ENCODE measurements at places on chromosomes 5 and 9.
A peak's percentile ranks its signal among the peaks of the same experiment; 100 is the strongest.

- DNase-seq = no peak
Measured at GRCh38 chr9:86809759-86810367, 137.4 kb downstream of the GAS1 start.

DNA sequence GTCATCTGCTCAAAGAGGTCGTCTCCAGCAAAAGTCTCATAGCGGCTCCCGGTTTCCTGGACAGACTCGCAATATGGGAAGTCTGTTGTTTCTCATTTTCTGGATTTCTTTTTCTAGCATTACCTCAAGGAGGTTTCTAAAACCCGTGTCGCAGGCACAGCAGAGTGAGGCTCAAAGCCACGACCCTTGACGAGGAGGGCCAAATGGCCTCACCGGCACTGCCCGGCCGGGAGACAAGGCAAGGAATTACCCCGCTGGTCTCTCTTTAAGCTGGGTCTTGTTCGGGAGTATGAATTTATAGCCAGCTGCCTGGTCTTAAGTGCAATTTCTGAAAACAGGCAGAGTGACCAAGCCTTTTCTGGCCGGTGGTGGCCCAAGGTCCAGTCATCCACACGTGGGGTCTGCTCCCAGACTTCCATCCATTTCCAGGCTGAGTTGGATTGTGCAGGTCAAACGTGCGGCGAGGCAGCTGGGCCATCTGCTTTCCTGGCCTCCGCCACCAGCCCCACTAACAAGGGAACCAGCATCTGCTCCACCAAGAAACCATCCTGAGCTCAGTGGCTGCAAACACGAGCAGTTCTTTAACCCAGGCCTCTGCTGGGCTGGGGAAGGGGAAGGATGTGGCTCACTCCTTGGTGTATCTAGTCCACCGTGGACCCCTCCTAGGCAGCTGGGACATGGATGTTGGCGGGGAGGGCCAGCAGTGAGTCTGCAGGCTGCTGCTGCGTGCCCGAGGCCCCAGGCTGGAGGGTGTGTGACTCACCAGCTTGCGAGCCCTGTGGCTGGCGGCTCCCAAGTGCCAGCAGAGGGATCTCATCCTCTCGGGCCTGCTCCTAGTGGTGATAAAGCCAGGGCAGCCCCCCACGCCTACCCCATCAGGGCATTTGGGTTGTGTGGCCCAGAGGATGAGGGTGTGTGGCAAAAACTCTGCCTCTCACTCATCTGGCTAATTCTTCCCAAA, 55.6 kb upstream of the COL5A1 start:
- no peak for DNase-seq

DNA sequence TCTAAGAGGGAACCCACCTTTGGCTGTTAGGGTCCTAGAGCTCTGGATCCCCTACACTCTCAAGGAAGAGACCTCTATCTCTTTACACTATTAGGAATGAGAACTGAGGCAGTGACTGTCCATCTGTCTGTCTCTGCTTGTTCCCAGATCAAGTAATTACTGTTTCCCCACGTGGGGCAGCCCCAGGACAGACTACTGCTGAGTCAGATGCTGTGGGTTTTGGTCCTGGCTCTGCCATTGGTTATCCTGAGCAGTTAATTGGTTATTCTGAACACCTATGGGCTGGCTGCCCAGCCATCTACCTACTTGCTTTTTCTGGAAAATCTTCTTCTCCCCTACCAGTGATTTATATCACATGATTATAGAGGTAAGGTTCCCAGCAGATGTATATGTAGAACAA, 33.3 kb downstream of the FBXO10 start:
- no peak for DNase-seq

GRCh38 chr5:128197896-128198522, 114.4 kb downstream of the SLC12A2 start:
- no peak for DNase-seq

DNA sequence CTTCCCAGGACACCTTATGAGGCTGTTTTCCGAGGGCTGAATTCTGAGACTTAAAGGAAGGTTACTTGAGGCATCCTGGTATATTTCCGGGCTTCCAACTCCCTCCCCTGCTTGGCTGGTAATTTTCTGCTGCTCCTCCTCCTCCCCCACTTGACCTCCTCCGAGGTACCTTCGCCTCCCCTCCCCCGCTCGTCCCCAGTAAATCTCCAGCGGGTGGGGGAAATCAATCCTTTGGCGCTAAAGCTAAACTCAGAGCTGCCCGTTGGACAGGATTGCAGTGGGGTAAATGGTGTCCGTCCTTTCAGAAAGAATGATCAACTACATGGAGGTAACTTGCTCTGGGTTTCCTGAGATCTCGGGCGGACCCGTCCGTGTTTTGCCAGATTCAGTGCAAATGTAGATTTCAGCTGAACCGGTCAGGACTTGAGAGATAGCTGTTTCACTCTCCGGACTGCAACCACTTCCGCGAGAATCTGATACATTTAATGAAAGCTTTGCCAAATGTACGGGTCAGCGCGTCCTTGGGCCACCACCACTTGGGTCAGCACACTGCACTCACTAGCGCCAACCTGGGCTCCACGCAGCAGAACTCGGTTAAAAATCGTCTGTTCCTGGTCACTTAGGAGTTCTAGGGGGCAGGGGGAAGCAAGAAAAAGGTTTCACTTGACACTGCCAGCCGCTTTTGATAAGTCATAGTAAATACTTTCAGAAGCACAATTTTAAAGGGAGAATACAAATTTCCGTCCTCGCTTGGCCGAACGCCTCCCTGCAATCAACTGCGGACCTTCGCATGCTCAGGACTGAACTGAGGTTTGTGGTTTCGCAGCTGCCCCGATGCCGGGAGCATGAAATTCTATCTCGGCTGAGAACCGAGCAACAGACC, 4.6 kb upstream of the ISL1 start:
- DNase-seq = no peak

GRCh38 chr5:26625099-26625498, 413.3 kb downstream of the CDH9 start:
- no peak for DNase-seq

DNA sequence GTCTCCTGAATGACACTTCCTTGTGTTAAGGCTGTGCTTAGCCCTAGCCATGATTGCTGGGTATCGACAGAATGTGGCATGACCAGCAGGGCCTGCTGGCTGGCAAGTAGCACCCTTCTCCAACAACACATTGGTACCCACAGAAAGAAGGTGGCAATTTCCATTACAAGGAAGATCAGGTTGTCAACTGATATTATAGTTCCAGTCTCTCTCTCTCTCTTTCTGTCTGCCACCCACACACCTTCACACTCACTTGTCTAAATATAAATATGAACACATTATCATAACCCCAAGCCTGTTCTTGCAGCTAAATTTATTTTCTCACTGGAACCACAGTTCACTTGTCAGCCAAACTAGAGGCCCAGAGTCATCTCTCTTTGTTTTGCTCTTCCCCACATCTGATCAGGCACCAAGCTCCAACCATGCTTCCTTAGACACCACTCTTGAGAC, 408.1 kb upstream of the PIK3R1 start:
- no peak for DNase-seq

- DNase-seq = no peak
Measured at GRCh38 chr9:108727580-108728111, 128.1 kb downstream of the ACTL7B start.

DNA sequence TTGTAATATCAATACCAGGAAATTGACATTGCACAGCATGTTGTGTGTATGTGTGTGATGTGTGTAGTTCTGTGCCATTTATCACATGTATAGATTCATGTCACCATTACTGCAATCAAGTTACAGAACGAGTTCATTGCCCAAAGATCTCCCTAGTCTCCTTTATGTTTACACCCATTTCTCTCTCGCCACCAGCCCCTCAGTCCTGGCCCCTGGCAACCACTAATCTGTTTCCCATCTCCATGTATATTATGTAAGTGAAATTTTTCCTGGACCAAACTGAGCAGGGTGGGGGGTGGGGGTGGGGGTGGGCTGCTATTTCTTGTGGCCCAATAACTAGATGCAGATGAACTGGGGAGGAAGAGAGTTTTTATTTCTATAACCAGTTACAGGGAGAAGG, 11.5 kb upstream of the S1PR3 start:
- no peak for DNase-seq

- DNase-seq = no peak
Measured at GRCh38 chr5:36153726-36154125, 1.8 kb downstream of the SKP2 start.

DNA sequence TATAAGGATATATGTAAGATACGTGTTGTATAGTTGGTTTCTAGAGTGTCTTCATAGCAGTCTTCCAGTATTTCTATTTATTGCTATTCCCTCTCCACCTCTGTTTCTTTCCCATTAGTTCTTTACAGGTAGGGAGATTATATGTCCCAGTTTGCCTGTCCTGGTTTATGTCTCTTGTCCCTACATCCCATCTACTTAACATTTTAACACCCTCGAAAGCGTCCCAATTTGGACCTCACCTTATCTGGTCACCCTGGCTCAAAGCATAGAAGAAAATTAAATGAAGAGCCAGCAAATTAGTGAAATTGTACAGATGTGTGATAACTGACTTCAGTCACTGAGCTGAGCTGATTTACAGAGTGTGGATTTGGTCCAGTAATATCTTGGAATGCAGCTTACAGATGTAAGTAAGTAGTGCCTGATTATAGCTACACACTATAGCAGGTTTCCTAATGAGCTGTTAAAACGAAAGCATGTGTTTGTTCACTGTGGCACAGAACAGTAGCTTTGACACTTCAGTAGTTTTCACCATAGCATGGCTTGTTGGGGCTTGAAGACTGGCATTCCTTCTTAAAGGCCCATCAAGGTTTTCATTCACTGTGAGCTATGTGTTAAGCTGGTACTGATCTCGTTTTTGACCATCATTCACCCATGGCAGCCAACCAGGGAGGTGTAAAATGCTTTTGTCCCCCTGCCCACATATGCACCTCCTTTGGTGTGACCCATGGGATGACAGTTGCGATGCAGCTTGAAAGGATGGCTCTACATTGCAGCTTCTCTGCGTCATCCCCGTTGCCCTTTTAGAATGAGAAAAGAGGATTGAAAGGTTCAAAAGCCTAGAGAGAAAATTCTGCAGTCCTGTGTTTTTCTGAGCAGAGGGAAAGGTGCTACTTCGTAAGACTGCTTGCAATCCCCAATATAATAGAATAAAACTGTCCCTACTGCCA, 192.1 kb upstream of the DMRT1 start:
- DNase-seq = no peak

DNA sequence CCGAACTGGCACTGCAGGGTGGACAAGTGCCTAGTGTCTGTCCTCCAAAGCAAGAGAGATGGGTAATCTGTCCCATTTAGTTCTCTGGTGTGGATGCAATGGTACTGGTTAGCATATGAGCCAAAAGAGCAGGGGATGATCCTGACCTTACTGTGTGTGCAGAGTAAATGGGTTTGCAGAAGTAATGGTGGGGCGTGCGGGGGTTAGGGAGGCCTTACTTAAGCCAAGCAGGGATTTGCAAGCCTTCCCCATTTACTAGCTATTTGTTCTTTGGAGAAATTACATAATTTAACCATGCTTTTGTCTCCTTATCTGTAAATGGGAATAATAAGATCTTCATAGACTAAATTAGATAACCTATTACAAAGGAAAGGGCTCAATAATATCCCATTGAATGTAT, 19.9 kb upstream of the LCP2 start:
- no peak for DNase-seq

- no peak for DNase-seq
Measured at GRCh38 chr5:125700380-125700861, 722.8 kb upstream of the GRAMD2B start.

DNA sequence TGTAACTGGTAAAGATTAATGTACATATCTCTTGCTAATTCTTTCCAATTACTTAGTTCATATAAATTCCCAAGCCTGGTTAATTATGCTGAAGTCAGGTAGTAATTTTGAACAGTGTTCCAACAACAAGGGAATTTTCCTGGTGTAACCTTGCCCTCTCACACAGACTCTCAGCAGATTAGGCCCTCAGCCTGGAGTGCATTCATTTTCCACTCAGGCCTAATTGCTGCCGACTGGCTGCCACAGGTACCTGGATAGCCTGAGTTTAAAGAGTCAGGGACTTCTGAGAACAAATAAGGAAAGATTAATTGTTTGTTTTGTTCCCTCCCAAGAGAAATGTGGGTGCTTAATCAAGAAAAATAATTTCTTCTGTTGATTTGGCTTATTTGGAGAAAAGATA, 71.4 kb downstream of the PPIC start:
- DNase-seq = no peak

DNA sequence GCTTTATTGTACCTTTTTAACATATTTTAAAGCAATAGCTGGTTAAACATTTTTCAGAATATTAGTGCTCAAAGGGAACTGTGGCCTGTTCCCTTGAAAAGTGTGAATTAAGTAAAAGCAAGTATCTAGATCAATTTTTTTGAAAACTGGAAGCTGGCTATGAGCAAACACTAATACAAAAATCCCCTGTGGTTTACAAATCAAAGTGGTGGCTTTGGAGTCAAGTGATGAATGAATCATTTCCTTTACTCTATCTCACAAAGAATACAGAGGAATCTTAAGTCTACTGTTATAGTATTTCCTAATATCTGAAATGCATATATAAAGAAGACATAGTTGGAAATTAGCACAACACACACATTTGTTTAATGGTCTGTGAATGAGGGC, 212.4 kb upstream of the C9orf72 start:
- no peak for DNase-seq

GRCh38 chr9:92652461-92652860, 17.5 kb downstream of the IPPK start:
- no peak for DNase-seq

- DNase-seq = no peak
Measured at GRCh38 chr5:15203376-15203775, 296.6 kb upstream of the FBXL7 start.

GRCh38 chr5:107389130-107389774, 281.5 kb downstream of the EFNA5 start:
- DNase-seq = no peak

GRCh38 chr5:149217803-149218155, 53.9 kb upstream of the AFAP1L1 start:
- DNase-seq = no peak

DNA sequence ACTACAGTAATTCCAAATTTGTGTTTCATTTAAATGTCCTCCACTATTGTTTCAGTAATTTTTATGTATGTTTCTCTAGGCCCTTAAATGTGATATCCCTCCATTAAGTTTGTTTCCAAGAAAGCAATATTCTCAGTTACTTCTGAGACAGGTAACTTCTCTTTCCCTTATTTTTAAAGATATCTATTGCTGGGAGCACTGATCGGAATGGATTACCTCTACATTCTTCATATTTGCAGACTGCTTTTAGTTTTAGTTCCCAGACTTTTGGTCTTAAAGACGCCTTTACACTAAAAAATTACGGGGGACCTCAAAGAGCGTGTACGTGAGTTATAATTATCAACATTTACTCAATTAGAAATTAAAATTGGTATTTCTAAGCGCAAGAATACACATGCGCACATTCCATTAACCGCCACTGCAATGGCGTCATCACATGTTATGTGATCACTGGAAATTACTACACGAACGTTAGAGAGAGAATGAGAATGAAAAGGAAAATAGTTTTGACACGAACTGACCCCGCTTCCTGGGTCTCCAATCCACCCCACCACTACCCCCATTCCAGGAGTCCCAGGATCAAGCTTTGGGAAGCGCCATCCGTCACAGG, 519 bp upstream of the RAD50 start:
- peak; percentile 6 for DNase-seq
